ENCODE measurements at places on chromosomes 3 and 15. TPM values are rescaled to one million over a fixed set of nuclear protein-coding genes. Genes with fewer than 3 reads are reported as not detected.
A peak's percentile ranks its signal among the peaks of the same experiment; 100 is the strongest.

Gene OXTR
- 0.63 TPM for total RNA-seq

DNA sequence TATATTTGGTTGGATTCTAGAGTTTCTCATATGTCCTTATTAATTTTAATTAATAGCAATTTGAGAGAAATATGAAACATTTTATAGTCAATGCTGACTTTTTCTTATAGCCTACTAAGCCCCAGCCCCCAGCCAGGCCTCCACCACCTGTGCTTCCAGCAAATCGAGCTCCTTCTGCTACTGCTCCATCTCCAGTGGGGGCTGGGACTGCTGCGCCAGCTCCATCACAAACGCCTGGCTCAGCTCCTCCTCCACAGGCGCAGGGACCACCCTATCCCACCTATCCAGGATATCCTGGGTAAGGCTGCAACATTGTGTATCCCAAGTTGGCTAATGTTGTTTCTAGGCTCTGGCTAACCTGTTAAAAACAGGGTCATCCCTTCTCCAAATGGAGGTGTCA is 66.7 kb downstream of the PDCD6IP start:
- H3K27me3 ChIP-seq = no peaks in the 10 kb centered on the region
- no peak overlapping the region for H3K27ac ChIP-seq
- H3K4me3 ChIP-seq = no peak overlapping the region
- DNase-seq = no peak

DNA sequence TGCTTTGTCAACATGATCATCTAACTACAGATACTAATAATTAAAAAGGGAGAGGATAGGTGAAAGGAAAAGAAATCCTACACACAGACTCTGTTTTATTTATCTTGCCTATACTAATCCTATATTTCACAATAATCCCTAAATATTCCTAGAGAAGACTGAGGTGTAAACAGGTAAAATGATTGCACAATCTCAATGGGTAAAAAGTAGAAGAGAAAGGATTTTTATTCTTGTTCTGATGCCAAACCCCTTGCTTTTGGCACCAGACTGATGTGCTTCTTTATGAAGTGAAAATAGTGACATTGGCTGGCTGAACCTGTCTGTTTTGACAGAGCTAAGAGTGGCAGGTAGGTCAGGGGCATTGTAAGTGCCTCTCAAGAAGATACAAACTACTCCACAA is 101.9 kb upstream of the ZPLD1 start:
- no peaks in the 10 kb centered on the region for H3K36me3 ChIP-seq
- no peak overlapping the region for H3K4me3 ChIP-seq
- no peaks in the 10 kb centered on the region for H3K27me3 ChIP-seq

Gene SNTN
- total RNA-seq = not detected

GRCh38 chr3:139627759-139628158 is 50.0 kb downstream of the NMNAT3 start:
- DNase-seq = no peak
- H3K4me3 ChIP-seq = no peak overlapping the region
- H3K36me3 ChIP-seq = no peaks in the 10 kb centered on the region
- H3K27ac ChIP-seq = no peak overlapping the region

GRCh38 chr3:4813909-4814304 is 165.3 kb upstream of the BHLHE40 start:
- no peaks in the 10 kb centered on the region for H3K4me1 ChIP-seq
- H3K4me3 ChIP-seq = no peak overlapping the region
- DNase-seq = peak; percentile 17
- no peak overlapping the region for H3K27ac ChIP-seq

Gene FGF7
- total RNA-seq = 0.05 TPM

Gene SCN10A
- not detected for total RNA-seq

Gene PLSCR4
- total RNA-seq = 4.4 TPM

GRCh38 chr3:10746001-10746400 is 70.0 kb upstream of the SLC6A11 start:
- no peaks in the 10 kb centered on the region for H3K36me3 ChIP-seq
- peaks cover 20% of the 10 kb centered on the region for H3K27me3 ChIP-seq
- H3K27ac ChIP-seq = no peak overlapping the region
- no peak for DNase-seq
- no peak overlapping the region for H3K4me3 ChIP-seq

GRCh38 chr15:34973512-34973911 is 4.0 kb upstream of the AQR start:
- peaks cover 15% of the 10 kb centered on the region for H3K36me3 ChIP-seq
- H3K27me3 ChIP-seq = no peaks in the 10 kb centered on the region
- no peak overlapping the region for H3K27ac ChIP-seq
- H3K4me1 ChIP-seq = peaks cover 6% of the 10 kb centered on the region
- H3K4me3 ChIP-seq = no peak overlapping the region
- DNase-seq = no peak

GRCh38 chr3:133300102-133300501 is 99.8 kb upstream of the BFSP2 start:
- DNase-seq = no peak
- H3K36me3 ChIP-seq = no peaks in the 10 kb centered on the region
- no peaks in the 10 kb centered on the region for H3K27me3 ChIP-seq
- peaks cover 6% of the 10 kb centered on the region for H3K4me1 ChIP-seq
- H3K27ac ChIP-seq = no peak overlapping the region
- no peak overlapping the region for H3K4me3 ChIP-seq

Gene LRRC49
- total RNA-seq = 6.9 TPM

Gene ARL6IP5
- total RNA-seq = 50.0 TPM

- no peak overlapping the region for H3K27ac ChIP-seq
- no peaks in the 10 kb centered on the region for H3K27me3 ChIP-seq
- no peak for DNase-seq
- no peaks in the 10 kb centered on the region for H3K36me3 ChIP-seq
- H3K4me3 ChIP-seq = no peak overlapping the region
Observed at GRCh38 chr3:51522273-51522962, 16.1 kb upstream of the RAD54L2 start.

GRCh38 chr3:122004107-122004506 is 17.9 kb downstream of the ILDR1 start:
- H3K4me3 ChIP-seq = no peak overlapping the region
- H3K27me3 ChIP-seq = no peaks in the 10 kb centered on the region
- DNase-seq = no peak

DNA sequence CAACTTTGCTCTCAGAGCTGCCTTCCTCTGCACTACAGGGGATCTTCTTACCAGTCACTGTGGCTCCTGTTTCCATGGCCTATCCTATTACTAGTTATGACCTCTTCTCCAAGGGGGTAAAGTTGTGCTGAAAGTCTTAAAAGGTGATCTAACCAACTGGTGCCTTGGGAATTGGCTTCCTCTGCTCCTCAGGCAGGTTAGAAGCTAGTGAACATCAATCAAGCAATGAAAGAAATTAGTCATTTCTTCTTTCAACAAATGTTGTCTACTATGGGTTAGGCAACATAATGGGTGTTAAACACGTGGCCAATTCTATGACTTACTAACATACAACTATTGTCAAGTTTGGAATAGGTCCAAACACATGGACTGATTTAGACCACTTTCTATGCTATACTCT is 571.4 kb upstream of the NAALADL2 start:
- no peaks in the 10 kb centered on the region for H3K4me1 ChIP-seq
- H3K4me3 ChIP-seq = no peak overlapping the region
- DNase-seq = peak; percentile 12
- no peaks in the 10 kb centered on the region for H3K36me3 ChIP-seq
- peaks cover 57% of the 10 kb centered on the region for H3K27me3 ChIP-seq

DNA sequence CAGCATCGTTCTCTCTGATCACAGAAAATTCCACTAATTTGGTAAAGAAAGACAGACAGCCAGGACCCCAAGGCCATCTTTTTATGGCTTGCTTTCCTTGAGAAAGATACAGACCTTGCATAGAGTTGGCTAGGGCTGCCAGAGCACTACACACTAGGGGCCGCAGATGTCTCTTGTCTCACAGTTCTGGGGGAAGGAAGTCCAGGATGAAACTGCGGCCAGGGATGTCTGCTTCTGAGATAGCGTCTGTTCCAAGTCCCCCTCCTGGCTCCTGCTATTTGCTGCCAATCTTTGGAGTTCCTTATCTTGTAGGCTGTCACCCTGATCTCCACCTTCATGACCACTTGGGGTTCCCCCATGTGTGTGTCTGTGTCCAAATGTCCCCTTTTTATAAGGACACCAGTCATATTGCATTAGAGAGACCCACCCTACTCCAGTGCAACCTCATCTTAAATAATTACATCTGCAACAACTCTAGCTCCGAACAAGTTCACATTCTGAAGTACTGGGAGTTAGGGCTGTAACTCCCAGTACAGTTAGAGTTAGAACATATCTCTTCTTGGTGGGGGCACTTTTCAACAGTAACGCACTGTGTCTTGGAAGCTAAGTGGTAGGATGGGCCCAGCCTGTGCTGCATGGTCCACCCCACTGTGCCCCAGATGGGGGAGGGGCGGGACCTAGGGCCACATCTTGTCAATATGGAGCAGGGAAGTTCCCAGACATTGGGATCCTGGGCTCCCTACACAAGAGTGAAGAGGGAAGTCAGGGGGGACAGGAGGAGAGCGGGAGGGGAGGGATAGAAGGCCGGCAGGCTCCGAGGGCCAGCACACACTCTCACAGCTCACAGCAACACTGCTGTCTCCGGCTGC is 42.2 kb downstream of the KLF15 start:
- no peaks in the 10 kb centered on the region for H3K27me3 ChIP-seq
- no peak for DNase-seq
- H3K36me3 ChIP-seq = no peaks in the 10 kb centered on the region
- H3K4me3 ChIP-seq = no peak overlapping the region

Measured in MCF 10A (cell line).